ENCODE measurements at places on chromosomes 5 and 9. TPM values are rescaled to one million over a fixed set of nuclear protein-coding genes. Genes with fewer than 3 reads are reported as not detected.
A peak's percentile ranks its signal among the peaks of the same experiment; 100 is the strongest.

TNFSF8 gene
- not detected for polyA plus RNA-seq

GRCh38 chr5:113660206-113660605 lies 146.7 kb downstream of the YTHDC2 start:
- H3K27ac ChIP-seq: no peak overlapping the region
- DNase-seq: no peak
- H3K4me1 ChIP-seq: no peaks in the 10 kb centered on the region

GRM6 gene
- polyA plus RNA-seq: not detected

GRCh38 chr5:29950416-29951145 lies 1242.9 kb upstream of the CDH6 start:
- no peaks in the 10 kb centered on the region for H3K27me3 ChIP-seq
- H3K36me3 ChIP-seq: no peaks in the 10 kb centered on the region
- no peaks in the 10 kb centered on the region for H3K4me1 ChIP-seq
- no peak for DNase-seq
- H3K27ac ChIP-seq: no peak overlapping the region
- H3K4me3 ChIP-seq: no peak overlapping the region

GRCh38 chr5:109533751-109534272 lies 124.0 kb upstream of the PJA2 start:
- DNase-seq: peak; percentile 4
- H3K4me1 ChIP-seq: no peaks in the 10 kb centered on the region
- H3K27ac ChIP-seq: no peak overlapping the region
- no peak overlapping the region for H3K4me3 ChIP-seq
- H3K36me3 ChIP-seq: no peaks in the 10 kb centered on the region

GRCh38 chr9:136401173-136401922 lies 1.4 kb upstream of the SNAPC4 start:
- no peak overlapping the region for H3K27ac ChIP-seq
- peaks cover 25% of the 10 kb centered on the region for H3K36me3 ChIP-seq
- H3K4me3 ChIP-seq: no peak overlapping the region
- H3K27me3 ChIP-seq: no peaks in the 10 kb centered on the region

ACTBL2 gene
- 0.03 TPM for polyA plus RNA-seq

- H3K36me3 ChIP-seq: no peaks in the 10 kb centered on the region
- DNase-seq: peak; percentile 53
- H3K27me3 ChIP-seq: no peaks in the 10 kb centered on the region
- H3K27ac ChIP-seq: peak overlapping the region; percentile 50
- no peak overlapping the region for H3K4me3 ChIP-seq
Observed at GRCh38 chr9:129703667-129704355, 38.4 kb downstream of the PRRX2 start.

DNA sequence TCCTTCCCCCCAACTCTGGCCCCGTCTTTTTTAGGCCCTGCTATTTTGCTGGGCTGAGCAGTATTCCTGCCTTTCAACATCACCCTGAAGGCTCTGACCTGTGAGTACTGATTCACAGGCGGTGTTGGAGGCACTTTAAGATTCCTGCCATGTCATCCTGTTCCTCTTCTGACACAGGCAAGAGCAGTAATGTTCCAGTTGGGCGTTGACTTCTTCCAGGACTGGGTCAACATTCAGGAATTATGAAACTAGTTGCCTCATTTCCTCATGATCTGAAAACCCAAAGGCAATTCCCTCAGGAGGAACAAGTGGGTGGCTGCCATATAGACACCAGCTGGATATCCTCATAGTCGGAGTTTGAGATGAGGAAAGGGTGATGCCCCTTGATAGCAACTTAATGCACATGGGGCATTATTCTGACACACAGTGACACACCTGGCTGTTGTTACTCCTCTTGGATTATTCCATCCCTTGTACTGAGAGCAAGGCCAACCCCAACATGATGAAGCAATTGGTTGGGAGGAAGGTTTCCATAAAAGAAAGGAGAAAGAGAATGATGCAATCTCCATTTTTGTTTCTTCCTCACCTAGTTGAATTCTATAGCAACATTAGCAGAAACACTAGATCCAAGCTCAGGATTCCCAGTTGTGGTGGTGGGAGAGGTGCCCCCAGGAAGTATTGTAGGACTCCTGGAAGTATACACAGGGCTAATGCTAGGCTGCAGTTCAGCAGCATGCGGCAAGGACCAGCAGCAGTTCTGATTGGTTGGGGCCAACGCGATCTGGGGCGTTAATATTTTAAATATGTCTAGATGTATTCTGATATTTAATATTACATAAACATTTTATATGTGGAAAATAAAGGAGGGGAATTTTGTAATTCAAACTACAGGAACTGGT lies 19.6 kb upstream of the GLRX start:
- peak overlapping the region; percentile 30 for H3K27ac ChIP-seq
- no peak overlapping the region for H3K4me3 ChIP-seq
- H3K4me1 ChIP-seq: peaks cover 6% of the 10 kb centered on the region
- no peaks in the 10 kb centered on the region for H3K36me3 ChIP-seq
- peak; percentile 93 for DNase-seq
- no peaks in the 10 kb centered on the region for H3K27me3 ChIP-seq

- no peaks in the 10 kb centered on the region for H3K4me1 ChIP-seq
- no peak for DNase-seq
- H3K27me3 ChIP-seq: no peaks in the 10 kb centered on the region
- no peak overlapping the region for H3K4me3 ChIP-seq
- H3K27ac ChIP-seq: no peak overlapping the region
Observed at GRCh38 chr5:42666869-42667268, 89.7 kb upstream of the CCDC152 start.

SLC12A7 gene
- 2.9 TPM for polyA plus RNA-seq

- H3K27ac ChIP-seq: no peak overlapping the region
- H3K4me1 ChIP-seq: peaks cover 53% of the 10 kb centered on the region
Observed at GRCh38 chr9:131405428-131405827, 11.5 kb downstream of the PRRC2B start.

DNA sequence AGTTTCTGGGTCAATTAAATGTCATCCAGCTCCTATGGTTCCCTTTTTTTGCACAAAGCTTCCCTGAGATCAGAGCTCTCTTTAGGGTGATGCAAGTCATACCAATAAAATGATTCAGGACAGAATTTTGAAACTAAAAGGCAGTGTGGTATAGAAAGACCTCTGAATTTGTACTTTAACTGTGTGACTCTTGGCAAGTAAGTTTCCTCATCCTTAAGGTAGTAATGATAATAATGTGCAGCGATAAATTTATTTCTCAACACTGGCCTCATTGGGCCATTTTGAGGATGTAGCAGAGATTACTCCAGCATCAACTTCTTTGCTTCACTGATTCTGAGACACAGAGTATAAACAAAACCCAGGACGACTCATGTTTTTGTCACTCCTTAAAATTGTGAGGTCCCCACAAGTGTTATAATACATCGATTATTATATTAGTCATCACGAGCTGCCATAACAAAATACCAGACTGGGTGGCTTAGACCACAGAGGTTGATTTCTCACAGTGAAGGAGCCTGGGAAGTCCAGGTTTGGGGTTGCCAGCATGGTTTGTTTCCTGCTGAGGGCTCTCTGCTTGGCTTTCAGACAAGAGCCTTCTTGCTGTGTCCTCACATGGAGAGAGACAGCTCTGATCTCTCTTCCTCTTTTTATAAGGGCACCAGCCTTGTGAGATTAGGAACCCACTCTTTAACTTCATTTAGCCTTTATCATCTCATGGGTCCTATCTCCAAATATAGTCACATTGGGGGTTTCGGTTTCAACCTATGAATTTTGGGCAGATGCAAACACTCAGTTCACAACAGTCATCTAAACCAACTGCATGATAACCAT lies 293.0 kb downstream of the ZNF608 start:
- H3K27ac ChIP-seq: no peak overlapping the region
- peak; percentile 93 for DNase-seq
- H3K4me3 ChIP-seq: no peak overlapping the region
- no peaks in the 10 kb centered on the region for H3K27me3 ChIP-seq
- no peaks in the 10 kb centered on the region for H3K36me3 ChIP-seq

All from fibroblast of lung (primary cell).